ENCODE measurements at places on chromosomes 1 and 21.

- no peak for DNase-seq
Observed at GRCh38 chr1:94301186-94301585, 63.8 kb upstream of the ARHGAP29 start.

GRCh38 chr1:179175011-179175841 is 54.3 kb downstream of the ABL2 start:
- DNase-seq: no peak

DNA sequence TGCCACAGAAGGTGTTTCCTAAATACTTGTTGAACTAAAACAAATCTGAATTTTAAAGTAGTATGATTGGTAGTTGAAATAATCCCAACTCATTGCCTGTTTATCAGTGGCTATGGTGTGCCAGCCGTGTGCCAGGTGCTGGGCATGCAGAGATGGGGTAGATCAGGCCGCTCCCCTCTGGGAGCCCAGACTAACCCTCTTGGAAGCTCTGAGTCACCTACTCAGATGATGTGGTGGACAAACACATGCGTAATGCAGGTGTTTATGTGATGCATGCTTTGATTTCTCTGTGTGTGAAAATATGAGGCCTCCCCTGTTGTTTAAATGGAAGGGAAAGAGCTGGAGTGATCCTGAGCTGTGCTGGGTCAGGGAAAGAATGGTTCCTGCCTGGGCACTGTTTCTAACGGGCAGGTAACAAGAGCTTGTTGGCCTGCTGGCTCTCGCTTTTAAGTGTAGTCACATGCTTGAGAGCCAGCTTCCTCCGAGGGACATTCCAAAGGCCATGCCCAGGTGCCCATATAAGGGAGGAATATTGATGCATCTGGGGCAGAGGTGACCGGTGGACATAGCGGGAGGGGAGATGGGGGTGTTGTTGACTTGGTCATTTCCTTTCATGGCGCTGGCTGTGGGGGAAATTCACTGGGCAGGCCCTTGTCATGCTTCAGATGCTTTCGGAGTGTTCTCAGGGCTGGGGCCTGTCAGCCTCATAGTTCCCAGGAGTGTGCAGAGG is 10.2 kb downstream of the MFN2 start:
- DNase-seq: no peak

GRCh38 chr1:188825471-188825870 is 1652.2 kb downstream of the BRINP3 start:
- DNase-seq: no peak

DNA sequence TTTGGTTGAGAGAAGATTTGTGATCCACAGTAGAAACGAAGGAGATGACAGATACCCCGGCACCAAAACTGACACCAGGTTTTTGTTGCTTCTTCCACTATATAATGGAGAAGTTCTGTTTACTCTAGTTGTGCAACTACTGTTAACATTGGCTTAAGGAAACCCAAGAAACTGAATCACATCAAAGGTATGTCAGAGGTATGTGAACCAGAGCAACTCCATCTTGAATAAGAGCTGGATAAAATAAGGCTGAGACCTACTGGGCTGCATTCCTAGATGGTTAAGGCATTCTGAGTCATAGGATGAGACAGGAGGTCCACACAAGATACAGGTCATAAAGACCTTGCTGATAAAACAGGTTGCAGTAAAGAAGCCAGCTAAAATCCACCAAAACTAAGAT is 173.7 kb upstream of the CAMK1G start:
- DNase-seq: no peak

DNA sequence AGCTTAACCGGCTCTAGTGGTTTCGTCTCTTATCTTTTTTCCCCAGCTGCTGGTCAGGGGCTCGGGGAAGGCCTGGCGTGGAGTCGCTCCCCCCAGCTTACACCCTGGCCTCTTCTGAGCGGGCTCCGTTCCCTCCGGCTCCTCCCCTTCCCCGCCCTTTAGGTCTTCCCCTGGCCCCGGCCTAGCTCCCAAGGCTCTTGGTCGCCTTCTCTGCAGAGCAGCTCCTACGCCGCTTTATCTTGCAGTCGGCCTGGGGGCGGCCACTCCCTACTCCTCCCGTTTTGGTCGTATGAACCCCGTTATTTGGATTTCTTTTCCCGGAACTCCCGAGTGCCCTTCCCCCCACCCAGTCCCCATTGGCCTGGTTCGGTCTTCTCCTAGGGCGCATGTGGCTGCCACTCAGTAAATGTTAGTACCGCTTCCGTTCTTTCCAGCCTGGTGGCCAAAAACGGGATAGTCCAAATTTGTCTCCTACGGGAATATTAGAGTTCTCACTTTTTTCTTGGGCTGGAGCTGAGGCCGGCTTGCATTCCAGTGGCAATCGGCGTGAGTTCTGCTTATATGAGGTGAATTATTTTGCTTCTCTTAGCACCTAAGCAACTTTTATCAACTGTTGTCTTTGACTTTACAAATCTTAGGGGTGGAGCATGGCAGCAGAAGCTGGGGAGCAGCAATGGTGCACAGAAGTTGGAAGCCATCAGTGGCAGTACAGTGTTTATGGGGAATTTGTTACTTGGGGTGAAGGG is 467 bp downstream of the THRAP3 start:
- peak; percentile 65 for DNase-seq

- DNase-seq: no peak
Observed at GRCh38 chr1:20153000-20153418, 13.9 kb downstream of the PLA2G2F start.

GRCh38 chr1:65478379-65479026 is 58.0 kb downstream of the LEPR start:
- no peak for DNase-seq

GRCh38 chr1:87650306-87650705 is 321.6 kb downstream of the LMO4 start:
- no peak for DNase-seq

DNA sequence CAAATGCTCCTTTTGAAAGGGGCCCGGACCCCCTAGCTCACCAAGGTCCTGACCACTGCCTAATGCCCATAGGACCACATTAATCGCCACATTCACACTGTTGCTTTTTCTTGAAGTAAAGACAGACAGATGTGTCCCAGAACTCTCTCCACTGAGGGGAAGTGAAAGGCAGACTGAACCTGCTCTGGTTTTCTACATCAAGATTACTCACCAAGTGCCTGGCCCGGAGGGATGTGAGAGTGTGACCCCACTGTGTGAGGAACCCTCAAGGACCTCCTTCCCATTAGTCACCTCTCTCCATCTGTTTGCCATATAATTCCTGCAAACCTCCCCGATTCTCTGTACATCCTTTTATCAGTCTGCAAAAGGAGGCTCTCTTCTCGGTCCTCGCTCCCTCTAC is 381.5 kb downstream of the OMA1 start:
- DNase-seq: no peak

GRCh38 chr1:231867607-231868006 is 241.0 kb downstream of the DISC1 start:
- no peak for DNase-seq

GRCh38 chr1:186500804-186501203 is 39.9 kb upstream of the PDC start:
- DNase-seq: no peak

- DNase-seq: no peak
Observed at GRCh38 chr1:71081697-71082080, 854 bp upstream of the ZRANB2 start.

DNA sequence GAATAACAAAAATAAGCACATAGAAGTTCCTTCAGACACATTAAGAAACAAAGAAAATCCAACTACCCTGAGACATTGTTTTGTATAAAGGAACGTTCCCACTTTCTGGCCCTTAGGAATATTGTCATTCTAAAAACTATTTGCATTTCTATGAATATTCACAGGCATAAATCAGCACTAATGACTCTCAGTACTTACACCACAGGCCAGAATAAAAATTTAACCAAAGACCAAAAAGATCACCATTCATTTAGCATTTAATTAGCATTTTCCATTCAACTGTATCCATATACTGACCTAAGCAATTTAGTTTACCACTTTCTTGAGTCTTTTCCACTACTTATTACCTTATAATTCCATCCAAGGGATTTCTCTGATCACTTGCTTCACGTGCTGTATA is 75.4 kb downstream of the TTLL7 start:
- DNase-seq: no peak

- DNase-seq: no peak
Observed at GRCh38 chr1:204420039-204421004, 8.7 kb upstream of the PPP1R15B start.

- DNase-seq: no peak
Observed at GRCh38 chr1:30758121-30758688, 631 bp upstream of the LAPTM5 start.

- no peak for DNase-seq
Observed at GRCh38 chr1:42983253-42983652, 24.6 kb upstream of the SLC2A1 start.

DNA sequence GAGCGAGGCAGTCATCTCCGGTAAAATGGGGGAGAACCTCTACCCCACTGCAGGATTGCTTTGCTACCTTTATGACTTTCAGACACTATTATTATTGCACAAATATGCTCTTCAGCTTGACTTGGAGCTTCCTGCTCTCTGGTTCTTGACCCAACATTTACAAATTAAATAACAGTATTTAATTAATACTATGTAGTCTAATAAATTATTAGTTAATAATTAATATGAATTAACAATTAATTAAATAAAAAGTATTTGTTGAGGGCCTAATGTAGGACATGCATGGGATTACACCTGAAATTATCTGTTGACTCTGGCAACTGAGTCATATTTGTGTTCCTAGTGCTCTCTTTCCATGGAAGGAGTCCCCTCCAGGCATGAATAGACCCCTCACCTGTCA is 359.9 kb downstream of the SIPA1L2 start:
- no peak for DNase-seq

- DNase-seq: no peak
Observed at GRCh38 chr21:30831194-30831765, 1.7 kb upstream of the KRTAP7-1 start.

- peak; percentile 5 for DNase-seq
Observed at GRCh38 chr21:17387030-17387617, 125.7 kb upstream of the CXADR start.

DNA sequence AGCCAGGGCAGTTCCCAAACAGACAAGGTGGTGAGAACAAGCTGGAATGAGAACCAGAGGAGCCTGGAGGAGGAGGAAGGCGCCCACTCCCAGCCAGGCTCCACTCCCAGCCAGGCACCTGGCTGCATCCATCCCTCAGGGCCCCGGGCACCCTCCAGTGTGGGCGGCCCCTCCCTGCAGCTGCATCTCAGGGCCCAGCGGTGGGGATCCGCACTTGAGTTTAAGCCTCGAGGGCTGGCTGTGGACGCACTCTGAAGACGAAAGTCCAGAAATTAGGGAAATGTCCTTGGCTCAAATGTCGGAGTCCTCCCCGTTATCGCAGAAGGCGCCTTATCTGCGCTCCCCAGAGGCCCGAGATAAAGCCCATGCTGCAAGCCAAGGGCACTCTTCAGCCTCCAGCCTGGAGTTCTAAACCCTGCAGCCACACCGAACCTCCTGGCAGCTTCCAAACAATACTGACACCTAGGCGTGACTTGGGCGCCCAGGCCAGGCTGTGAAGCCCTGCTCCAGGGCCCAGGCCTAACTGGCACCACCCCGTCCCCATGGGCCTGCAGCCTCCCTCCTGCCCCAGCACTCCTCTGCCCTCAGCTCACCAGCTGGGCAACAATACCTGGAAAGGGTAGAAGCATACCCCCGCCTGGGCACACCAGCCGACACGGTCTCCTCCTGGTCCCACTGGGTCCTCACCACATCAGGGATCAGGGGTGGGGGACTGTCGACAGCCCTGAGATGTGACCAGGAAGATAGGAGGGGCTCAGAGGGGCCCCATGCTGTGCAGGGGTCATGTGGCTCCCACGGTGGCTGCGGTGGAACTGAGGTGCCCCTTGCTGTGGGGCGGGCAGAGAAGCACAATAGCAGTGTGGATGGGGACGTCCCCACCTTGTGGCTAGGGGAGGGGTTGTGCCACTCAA is 184.8 kb upstream of the VAMP3 start:
- DNase-seq: no peak

- DNase-seq: no peak
Observed at GRCh38 chr1:111967067-111967690, 22.3 kb downstream of the KCND3 start.
